ENCODE measurements at places on chromosomes 5 and 9.
A peak's percentile ranks its signal among the peaks of the same experiment; 100 is the strongest.

DNA sequence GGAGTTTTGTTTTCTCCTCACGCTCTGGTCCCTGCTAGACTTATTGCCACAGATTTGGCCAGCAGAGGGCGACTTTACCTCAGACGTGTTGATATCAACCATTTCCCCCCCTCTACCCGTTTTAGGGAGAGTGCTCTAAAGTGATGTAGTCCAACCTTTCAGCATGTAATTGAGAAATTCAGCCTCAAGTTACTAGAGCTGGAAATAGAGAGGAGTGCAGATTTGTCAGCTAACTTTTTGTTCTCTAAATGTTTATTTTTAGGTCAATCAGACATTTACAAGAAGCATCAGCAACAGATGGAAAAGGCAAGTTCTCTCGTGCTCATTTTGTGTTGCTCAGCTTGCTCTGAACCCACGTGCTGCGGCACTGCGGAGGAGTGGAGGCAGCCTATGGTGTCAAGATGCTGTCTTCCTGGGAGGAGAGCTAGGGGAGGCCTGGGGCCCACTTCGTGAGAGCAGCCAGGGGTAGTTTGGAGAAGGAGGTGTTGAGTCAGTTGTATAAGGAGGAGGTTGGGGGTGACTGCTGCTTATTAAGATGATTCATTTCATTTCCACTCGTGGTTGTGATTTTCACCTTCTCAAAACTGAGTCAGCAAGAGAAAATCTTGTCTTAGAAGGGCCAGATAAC, 53.6 kb downstream of the GPR107 start:
- DNase-seq = peak; percentile 64

DNA sequence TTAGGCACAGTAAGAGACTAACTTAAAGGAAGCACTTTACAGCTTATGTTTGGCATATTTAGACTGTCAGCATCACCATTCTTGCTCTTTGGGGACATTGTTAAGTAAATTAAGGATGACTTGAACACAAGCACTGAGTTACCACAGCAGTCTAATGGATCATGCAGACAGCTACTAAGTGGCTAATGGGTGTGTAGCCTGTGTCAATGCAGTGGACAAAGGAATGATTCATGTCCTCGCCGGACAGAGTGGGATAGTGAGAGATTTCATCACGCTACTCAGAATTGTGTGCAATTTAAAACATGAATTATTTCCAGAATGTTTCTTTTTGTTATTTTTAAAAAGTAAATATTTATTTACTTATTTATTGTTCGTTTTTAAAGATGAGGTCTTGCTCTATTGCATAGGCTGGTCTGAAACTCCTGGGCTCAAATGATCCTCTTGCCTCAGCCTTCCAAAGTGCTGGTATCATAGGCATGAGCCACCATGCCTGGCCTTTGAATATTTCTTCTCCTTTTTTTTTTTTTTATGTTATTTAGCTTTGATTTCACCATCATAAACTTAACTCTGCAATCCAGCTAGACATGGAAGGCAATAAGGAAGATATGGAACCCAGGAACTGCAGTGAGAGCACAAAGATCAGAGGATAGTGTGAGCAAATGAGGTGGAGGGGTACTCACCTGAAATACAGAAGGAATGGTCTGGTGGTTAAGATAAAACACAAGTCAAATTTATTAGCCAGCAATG, 53.0 kb upstream of the KLF4 start:
- DNase-seq = no peak

DNA sequence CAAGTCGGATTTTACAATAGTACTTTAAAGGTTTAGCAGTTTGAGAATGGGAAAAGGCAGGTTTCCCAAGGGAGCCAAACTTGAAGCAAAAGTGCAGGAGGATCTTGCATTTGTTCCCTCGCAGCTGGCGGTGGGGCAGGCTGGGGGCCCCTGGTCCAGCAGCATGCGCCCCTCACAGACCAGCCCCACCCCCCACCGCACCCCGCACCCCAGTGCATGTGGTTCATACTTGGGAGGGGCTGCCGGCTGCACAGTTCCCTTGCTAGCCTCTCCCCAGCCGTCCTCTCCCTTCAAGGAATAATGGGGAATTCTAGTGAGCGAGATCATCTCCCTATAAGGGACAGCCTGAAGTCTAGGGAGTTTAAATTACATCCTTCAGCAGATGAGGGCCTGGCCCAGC, 273.1 kb upstream of the IRX2 start:
- DNase-seq = no peak

- no peak for DNase-seq
Observed at GRCh38 chr5:21051945-21052344, 1063.9 kb upstream of the CDH18 start.

DNA sequence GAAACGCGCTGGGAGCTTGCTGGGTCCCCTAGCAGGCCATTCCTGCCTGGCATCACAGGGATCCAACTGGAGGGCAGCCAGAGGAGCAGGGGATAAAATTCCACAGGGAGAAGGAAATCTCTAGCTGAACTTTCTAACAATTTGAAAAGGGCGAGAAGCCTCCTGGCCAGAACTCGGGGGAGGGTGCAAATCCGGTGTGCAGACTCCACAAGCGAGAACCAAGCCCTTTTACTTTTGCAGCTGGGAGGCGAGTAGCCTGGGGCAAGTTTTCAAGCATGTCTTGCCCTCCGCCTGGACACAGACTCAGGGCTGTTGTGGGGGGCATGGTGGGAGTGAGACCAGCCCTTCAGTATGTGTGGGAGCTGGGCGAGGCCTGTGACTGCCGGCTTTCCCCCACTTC, 14.3 kb upstream of the POU5F2 start:
- DNase-seq = no peak

- DNase-seq = no peak
Observed at GRCh38 chr5:111387361-111387760, 125.0 kb downstream of the STARD4 start.

DNA sequence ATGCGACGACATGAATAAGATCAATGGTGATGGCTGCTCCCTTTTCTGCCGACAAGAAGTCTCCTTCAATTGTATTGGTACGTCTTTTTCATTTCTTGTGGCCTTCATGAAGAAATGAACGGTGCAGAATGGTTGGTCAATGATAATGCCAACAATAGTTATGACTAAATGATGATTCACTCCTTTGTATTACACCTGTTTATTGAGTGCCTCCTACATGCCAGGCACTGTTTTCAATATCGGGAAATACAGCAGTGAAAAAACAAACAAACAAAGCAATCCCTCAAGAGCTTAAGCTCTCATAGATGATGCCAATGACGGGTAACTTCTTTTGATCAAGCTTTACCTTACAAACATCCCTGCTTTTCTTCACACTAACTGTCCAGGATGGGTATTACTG, 117.7 kb downstream of the PAPPA start:
- DNase-seq = no peak

GRCh38 chr9:21317956-21318923, 13.1 kb upstream of the IFNA5 start:
- DNase-seq = peak; percentile 9

DNA sequence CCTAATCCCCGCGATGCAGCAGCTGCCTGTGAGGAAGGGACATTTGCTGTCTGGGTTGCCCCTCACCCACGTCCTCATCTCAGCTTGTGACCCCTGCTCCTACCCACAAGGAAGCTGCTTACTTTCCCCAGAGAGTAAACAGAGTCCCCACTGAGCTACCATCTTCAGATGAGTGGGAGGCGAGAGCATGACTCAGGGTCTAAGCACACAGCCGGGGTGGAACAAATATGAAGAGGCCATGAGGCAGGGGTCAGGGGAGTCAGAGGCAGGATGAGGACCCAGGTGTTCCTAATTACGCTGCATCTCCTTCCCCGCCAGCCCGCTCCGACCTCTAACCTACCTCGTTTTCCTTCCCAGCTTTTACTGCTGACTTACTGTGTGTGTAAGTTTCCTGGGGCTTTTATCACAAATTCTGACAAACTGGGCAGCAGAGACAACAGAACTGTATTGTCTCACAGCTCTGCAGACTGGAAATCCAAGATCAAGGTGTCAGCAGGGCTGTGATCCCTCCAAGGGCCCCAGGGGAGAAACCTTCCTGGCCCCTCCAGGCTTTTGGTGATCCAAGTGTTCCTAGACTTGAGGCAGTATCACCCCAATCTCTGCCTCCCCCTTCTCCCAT, 94.0 kb upstream of the DNAH5 start:
- DNase-seq = no peak

DNA sequence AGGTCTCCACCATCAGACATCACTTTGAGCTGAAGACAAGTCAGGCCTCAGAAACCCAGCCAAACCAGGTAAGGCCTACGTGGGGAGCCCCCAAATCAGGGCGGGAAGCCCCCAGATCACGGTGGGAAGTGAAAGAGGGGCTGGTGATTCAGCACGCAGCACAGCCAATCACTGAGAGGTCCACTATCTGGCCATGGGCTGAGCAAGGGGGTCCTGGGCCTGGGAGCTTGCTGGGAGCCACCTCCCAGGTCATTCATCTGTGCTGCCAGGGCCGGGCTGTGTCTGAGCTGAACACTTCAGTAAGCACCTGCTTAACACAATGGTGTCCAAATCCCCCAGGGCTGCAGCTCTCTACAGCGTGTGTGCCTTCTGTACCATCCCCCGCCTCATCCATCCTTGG, 15.5 kb downstream of the MED10 start:
- DNase-seq = no peak

DNA sequence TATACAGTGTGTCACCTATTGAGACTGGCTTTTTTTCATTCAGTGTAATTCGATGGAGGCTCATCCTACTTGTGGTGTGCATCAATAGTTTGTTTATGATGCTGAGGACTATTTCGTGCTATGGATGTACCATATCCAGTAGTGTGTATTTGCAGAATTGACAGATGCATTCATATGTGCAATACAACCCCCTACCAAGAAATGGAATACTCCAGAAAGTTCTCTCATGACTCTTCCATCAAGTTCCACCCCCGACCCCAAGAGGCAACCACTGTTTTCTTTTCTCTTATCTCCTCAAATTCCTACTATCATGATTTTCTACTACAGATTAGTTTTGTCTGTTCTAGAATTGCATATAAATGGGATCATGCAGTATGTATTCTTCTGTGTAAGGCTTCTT, 21.9 kb downstream of the FBXO10 start:
- DNase-seq = no peak

DNA sequence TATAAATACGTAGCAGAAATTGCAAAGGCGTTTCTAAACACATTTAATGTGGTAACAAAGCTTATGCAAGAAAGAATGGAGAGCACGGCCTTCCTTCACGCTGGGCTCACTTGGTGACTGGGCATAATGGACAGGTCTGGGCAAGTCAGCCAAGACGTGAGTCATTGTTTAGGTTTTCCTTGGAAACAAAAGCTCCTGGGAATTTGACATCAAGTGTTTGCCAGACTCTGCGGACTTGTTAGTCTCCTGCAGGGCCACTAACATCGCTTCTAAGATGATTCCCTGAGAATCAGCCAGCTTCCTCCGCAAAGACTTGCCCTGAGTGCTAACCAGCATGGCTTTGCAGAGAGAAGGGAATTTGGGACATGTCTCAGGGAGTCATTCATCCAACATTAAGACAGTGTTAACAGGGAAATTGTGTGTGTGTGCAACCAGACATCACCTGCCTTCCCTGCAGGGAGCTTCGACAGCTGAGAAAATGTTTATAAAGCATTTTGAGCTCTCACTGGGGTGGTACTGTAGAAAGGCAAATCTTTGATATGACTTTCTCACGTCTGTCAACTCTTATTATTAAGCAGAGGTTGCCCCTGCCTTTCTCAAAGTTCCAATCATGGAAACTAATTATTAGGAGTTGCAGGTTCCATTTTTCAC, 182.5 kb downstream of the NTRK2 start:
- no peak for DNase-seq

GRCh38 chr5:150517272-150518152, 9.6 kb downstream of the NDST1 start:
- no peak for DNase-seq

- no peak for DNase-seq
Observed at GRCh38 chr9:125472926-125473701, 211.5 kb downstream of the GAPVD1 start.

DNA sequence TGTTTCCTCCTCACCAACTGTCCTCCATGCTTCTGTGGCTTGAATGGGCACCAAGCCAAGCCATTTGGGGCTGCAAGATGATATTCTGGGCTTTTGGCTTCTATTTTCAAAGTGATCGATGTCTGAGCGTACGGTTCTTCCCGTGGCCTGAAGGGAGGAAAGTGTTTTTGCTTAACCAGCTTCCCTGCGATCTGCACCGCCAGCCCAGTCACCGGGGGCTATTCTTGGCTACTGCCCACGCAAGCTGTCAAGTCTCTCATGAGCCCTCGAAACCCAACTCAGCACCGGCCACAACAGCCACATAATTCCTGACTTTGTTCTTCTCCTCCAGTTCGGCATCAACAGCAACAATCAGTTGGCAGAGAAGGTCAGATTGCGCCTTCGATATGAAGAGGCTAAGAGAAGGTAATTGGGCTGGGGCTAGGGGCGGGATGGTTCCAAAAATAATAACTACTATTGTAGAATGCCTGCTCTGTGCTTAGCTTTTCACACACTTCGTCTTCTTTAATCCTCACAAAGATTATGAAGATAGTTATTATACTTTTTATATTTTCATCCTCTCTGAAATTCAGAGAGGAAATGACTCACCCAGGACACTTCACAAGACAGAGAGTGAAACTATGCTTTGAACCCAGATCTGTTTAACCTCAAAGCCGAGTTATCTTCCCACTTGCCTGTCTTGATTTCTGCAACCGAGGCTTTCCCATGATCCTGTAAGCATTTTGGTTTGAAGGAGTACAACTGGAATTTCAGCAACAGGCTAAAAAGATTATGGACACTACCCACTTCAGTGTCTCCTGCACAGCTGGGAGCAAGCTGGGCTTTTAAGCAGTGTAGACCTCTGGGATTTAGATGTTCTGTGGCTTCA, 76.4 kb upstream of the RARS1 start:
- DNase-seq = no peak

- DNase-seq = no peak
Observed at GRCh38 chr9:118401546-118401945, 697.3 kb downstream of the TLR4 start.

DNA sequence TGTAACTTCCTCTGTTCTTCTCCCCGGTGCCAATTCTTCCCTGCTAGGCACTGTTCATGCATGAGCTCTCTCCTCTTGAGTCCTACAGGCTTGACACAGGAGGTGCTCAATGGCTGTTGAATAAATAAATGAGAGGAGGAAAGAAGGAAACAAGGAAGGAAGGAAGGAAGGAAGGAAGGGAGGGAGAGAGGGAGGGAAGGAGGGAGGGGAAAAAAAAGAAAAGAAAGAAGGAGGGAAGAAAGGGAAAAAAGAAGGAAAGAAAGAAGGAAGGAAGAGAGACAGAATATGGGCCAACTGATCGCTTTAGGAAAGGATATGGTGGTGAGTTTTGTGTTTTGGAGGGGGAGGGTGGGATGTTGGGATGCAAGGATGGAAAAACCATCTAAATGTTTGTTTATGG, 6.4 kb downstream of the KCNMB1 start:
- no peak for DNase-seq

- DNase-seq = no peak
Observed at GRCh38 chr5:76972689-76973088, 19.8 kb downstream of the CRHBP start.

GRCh38 chr5:32975656-32976375, 264.7 kb downstream of the NPR3 start:
- DNase-seq = no peak

GRCh38 chr9:80932181-80932580, 757.2 kb downstream of the TLE1 start:
- no peak for DNase-seq

- DNase-seq = no peak
Observed at GRCh38 chr9:137837345-137838278, 40.0 kb upstream of the CACNA1B start.

GRCh38 chr5:52844885-52845284, 57.2 kb downstream of the ITGA1 start:
- no peak for DNase-seq

Data from GM19239 (cell line).